Posterior cingulate gyrus (tissue), 11 donors: ENCODE measurements at places on chromosomes 2 and 18.
A peak's percentile ranks its signal among the peaks of the same experiment; 100 is the strongest.

DNA sequence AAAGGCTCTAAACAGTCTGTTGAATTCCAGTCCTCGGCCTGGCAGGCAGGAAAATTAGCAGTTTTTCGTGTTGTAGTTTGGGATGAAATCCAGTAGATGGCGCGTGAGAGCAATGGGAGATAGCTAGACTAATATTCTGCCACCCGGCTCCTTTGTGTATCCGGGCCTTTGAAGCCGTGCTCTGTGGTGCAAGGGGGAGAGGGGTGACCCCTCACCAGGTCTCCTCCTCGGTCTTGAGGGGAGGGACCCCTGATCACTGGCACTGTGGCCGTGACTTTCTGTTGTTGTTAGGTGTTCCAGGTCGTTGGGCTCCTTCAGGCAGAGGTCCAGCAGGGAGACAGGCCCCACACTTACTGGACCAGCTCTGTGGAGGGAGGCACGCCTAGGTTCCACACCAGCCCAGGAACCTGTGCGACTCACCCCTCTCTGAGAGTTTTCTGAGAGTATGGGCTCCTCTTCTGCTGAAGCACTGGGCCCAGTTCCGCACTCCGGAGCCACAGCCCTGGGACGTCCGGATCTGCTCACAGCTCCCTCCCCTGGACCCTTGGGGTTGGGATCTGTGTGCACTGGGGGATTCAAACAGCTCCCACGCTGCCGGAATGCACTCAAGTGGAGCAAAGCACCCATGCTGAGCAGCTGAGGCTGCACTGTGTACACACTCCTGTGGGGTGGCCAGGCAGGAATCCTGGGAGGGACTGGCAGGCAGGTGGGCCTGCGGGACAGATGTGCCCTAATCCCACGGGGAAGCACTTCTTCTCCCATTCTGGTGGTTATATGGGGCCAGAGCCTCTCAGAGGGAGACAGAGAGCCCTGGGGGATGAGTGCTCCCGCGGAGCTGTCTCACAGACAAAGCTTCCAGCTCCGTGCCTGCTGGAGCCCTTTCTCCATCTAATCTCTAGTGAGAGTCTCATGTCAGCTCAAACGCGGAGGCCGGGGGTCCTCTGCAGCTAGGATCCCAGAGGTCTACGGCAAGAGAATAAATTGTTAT, 8.8 kb downstream of the GKN2 start:
- no peak for DNase-seq

DNA sequence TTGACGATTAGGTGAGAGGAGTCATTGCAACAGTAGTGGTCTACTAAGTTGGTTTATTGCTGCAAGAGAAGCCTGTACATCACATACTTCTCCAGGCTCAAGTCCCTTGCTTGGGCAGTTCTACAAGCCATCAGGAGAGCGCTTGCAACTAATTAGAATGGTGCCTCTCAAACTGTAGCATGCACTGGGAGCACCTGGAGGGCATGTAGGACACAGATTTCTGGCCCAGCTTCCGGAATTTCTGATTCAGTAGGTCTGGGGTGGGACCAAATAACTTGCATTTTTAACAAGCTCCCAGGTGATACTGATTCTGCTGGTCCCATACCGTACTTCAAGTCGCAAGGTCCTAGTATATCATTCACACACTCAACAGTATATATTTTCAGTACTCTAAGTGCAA, 34.5 kb upstream of the CCDC88A start:
- no peak for DNase-seq

GRCh38 chr2:45083175-45083574, 73.9 kb upstream of the SIX2 start:
- no peak for DNase-seq

GRCh38 chr18:63254716-63255399, 64.7 kb downstream of the BCL2 start:
- no peak for DNase-seq

- DNase-seq = no peak
Observed at GRCh38 chr18:46877329-46877987, 39.8 kb downstream of the PIAS2 start.

DNA sequence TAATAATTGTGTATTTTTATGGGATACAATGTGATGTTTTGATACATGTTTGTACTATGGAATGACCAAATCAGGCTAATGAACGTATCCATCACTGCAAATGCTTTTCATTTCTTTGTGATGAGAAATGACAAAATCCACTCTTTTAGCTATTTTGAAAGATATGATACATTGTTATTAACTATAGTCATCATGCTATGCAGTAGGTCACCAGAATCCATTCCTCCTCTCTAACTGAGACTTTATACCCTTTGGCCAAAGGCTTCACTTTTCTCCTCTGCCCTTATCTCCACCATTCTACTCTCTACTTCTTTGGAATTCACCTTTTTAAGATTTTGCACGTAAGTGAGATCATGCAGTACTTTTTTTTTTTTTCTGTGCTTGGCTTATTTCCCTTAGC, 44.5 kb upstream of the TMEM17 start:
- DNase-seq = no peak

- DNase-seq = no peak
Observed at GRCh38 chr2:98839292-98839691, 96.7 kb downstream of the CRACDL start.

- peak; percentile 24 for DNase-seq
Observed at GRCh38 chr2:70514612-70515055, 39.0 kb downstream of the TGFA start.

GRCh38 chr2:202375609-202376408, at the start of gene BMPR2:
Gene BMPR2 (plus strand): TSS chr2:202376327. CDS start chr2:202377475, 1,148 bp downstream.
- peak; percentile 72 for DNase-seq

DNA sequence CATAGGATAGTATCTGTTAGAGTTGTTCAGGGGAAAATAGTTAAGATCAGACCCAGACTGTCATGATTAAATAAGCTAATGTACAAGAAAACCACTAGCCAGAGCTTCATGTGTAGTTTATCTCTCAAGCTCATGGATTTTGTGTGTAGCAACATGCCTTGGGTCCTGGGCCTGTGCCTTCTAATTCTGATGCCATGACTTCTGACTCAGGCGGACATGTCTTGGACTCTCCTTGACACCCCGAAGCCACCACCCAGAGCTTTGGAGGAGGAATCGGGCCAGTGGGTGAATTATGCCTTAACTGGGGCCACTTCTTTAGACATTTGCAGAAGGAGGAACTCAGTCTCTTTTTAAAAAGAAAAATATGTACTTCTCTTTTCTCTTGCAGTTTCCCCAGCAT, 68.7 kb downstream of the NPAS2 start:
- DNase-seq = no peak

DNA sequence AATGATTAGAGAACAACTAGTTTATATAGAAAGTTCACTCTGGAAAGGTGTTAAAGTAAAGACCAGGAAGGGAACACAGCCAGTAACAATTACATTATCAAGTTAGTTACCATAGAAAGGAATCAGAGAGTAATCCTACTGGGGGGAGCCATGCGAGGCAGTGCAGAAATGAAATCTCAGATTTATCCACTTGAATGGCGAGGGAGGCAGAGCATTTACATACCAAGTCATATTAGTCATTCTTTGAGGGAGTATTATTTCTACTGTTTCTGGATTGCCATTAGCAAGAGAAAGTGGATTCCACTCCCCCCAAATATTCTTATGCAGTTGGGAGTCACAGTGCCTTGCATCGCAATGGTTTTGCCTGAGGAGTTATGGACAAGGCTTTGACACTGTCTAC, 472.7 kb upstream of the TRIB2 start:
- DNase-seq = no peak

DNA sequence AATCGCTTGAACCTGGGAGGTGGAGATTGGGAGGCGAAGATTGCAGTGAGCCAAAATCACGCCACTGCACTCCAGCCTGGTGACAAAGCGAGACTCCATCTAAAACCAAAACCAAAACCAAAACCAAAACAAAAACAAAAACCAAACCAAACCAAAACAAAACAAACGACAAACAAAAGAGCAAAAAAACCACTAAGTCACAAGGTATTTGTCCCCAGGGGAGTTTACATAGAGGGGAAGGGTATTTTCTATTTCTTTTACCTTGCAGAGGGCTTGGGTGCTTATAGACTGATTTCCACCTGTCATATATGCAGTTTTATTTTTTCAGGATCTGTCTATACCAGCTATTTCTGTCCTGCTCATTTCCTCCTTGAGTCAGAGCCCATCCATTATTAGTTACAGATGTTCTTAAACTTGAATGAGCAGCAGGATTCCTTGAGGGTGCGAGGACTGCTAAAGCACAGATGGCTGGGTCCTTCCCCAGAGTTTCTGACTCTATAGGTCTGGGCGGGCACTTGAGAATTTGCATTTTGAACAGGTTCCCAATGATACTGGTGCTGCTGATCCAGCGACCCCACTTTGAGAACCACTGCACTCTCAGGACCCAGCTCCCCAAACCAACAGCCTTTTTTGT, 102.2 kb upstream of the UXS1 start:
- no peak for DNase-seq
